Common myeloid progenitor, CD34-positive (primary cell): ENCODE measurements at places on chromosomes 5 and 9.

DNA sequence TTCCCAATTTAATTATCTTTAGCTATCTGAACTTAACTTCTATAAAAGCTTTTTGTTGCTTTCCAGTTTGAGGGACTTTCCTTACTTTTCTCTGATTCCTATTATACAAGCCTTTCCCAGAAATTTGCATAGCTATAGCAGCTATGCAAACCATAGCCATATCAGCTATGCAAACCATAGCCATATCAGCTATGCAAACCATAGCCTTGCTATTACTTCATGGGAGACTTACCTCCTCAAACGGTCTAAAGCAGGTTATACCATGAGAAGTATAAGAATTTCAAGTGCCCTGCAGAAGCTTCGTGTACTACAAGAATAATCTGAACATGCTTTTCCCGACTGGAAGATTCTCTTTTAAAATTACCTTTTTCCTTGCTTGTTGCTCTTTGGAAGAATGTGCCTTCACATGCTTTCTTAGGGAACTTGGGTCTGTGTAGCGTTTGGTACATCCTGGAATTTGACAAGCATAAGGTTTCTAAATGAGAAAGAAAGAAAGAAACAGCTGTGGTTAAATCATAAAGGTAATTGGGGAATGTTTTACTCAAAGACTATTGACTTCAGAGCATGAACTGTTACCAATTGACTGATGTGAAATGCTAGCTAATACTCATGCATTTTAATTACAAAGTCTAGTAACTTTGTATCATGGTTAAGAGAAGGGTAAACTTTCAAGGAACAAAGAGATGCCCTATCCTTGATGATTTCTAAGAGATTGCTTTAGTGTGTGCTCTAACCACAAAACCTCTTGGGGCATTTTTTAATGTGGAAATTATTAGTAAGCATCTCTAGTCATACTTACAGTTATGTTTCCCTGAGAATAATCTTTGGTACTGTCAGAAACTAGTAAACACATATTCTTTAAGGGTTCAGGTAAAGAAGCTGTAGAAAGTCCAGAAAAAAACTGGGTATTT is 367.6 kb downstream of the GLIS3 start:
- no peak for DNase-seq

GRCh38 chr9:116208417-116209232 is 55.0 kb downstream of the PAPPA start:
- DNase-seq: no peak

DNA sequence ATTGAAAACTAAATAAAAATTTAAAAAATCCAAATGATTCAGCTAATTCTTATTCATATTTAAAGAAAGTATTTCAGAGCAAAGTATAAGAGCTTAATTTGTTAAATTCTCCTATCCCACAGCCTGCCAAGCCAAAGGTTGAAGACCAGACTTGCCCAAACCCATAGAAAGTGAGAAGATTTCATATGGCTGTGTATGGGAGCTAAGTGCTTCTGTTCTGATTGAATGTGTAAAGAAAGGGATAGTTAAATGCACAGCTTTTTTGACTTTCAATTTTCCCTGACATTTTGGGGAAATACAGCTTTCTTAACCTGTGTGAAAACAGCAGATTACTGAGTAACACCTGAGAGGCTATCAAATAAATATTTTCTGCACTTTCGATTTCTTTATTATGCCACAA is 125.0 kb upstream of the MTAP start:
- DNase-seq: no peak

- no peak for DNase-seq
These were observed 10.7 kb upstream of the PTGR1 start for GRCh38 chr9:111610149-111610548.

DNA sequence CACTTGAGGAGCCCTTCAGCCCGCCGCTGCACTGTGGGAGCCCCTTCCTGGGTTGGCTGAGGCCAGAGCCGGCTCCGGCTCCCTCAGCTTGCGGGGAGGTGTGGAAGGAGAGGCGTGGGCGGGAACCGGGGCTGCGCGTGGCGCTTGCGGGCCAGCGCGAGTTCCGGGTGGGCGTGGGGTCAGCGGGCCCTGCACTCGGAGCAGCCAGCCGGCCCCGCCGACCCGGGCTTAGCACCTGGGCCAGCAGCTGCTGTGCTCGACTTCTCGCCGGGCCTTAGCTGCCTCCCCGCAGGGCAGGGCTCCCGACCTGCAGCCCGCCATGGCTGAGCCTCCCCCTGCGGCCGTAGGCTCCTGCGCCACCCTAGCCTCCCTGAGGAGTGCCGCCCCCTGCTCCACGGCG is 6.2 kb upstream of the SHB start:
- no peak for DNase-seq

- no peak for DNase-seq
These were observed 20.6 kb upstream of the AUH start for GRCh38 chr9:91382298-91382697.

GRCh38 chr5:14724633-14725032 is 60.1 kb downstream of the OTULIN start:
- DNase-seq: peak; percentile 82

- peak; percentile 28 for DNase-seq
These were observed 78.6 kb downstream of the AOPEP start for GRCh38 chr9:94805051-94805489.

GRCh38 chr5:6868575-6869215 is 155.5 kb downstream of the TENT4A start:
- DNase-seq: peak; percentile 45

DNA sequence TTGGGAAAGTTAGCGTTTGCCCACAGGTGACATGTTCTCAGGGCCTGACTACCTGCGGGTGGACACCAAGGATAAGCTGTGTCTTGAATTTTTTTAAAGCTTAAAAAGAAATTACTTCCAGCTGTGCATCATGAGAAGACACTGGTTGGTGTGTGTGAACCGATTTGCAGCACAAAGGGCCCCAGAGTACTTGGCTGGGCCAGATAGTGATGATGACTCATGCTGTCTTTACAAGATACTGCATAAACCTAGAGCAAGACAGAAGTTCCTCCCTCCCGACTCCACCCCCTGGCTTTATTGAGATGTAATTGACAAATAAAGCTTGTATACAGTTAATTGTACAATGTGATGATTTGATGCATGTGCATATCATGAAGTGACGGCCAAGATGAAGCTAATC is 212.8 kb downstream of the NXNL2 start:
- peak; percentile 44 for DNase-seq

- DNase-seq: no peak
These were observed 183.9 kb upstream of the DMAC1 start for GRCh38 chr9:7983490-7983889.

DNA sequence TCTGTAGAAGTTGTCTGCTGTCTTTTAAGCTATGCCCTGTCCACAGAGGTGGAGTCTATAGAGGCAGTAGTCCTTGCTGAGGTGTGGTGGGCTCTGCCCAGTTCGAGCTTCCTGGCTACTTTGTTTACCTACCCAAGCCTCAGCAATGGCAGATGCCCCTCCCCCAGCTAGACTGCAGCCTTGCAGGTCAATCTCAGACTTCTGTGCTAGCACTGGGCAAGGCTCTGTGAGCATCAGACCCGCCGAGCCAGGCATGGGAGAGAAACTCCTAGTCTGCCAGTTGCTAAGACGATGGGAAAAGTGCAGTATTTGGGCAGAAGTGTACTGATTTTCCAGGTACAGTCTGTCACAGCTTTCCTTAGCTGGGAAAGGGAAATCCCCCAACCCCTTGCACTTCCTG is 694.1 kb upstream of the CDH6 start:
- no peak for DNase-seq

DNA sequence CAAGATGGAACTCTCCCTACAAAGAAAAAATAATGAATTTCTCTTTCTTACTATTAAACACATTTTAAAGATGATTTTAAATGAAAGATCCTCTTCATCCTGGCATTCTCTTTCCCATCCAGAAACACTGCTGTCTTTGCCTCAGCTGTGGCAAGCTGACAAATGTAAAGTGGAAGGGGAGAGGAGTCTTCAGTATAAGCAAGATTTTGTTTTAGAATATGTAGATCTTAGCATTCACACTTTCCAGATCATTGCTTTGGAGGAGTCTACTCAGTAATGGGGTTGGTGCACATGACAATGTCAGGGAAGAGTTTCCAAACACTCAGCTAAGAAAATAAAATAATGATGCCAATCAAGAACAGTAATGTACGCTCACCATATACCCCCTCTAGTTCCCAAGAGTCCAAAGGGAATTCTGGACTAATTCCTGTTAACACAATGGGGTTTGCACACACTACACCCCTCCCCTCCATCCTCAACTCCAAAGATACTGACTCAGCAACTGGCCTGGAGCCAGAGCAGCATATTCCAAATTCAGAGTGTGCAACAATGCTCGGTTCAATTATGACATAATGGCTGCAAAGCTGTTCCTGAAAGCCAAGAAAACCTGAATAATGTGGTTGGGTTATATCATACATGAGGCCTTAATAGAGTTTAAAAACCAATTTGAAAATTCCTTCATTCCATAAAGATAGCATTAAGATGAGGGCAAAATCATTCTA is 4.6 kb downstream of the C5orf63 start:
- DNase-seq: no peak

- no peak for DNase-seq
These were observed 231.7 kb downstream of the ARHGAP26 start for GRCh38 chr5:143001764-143002351.

- DNase-seq: no peak
These were observed 36.4 kb downstream of the FSD1L start for GRCh38 chr9:105484226-105484625.

DNA sequence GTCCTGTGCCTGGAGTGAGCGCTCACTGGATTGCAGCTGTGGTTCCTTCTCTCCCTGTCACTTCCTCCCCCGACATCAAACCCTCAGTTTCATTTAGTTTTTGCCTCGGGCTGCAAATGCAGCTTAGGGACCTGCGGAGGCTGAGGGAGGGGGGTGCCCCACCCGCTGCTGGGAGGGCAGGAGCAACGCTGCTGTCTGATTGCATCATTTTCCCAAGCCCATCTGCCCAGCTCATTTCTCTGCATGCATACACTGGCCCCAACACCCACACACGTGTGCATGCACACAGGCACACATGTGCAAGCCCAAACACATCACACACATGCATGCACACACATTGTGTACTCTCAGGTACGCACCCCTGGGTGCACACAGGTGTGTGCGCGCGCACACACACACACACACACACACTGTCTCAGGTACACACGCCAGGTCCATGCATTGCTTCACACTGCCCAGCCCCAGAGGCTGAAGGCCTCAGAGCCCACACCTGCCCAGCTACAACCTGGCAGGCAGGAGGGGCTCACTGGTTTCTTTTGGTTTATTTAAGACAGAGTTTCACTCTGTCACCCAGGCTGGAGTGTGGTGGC is 3.4 kb downstream of the ASS1 start:
- no peak for DNase-seq

GRCh38 chr5:59496524-59497134 is 396.9 kb downstream of the PDE4D start:
- DNase-seq: peak; percentile 7

DNA sequence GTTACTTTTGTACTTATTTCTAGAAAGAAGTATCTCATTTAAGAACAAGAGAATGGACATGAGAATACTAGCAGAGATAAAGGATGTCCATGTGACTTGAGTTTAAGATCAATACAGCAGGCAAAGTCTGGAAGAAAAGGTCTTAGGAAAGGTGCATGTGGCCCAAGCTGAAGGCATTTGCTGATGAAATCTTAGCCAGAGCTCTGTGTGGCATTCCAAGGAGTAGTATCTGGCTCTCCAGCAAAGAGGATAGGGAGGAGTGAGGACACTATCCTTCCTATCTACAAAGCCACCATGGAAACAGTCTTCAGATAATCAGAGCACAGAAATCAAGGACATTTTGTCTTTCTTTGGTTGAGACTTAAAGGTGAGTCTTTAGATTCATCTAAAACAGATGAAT is 244.1 kb upstream of the RGMB start:
- DNase-seq: no peak

GRCh38 chr9:101269591-101270283 is 115.1 kb downstream of the BAAT start:
- DNase-seq: no peak

- DNase-seq: peak; percentile 15
These were observed 31.4 kb upstream of the PSD2 start for GRCh38 chr5:139763930-139764791.

DNA sequence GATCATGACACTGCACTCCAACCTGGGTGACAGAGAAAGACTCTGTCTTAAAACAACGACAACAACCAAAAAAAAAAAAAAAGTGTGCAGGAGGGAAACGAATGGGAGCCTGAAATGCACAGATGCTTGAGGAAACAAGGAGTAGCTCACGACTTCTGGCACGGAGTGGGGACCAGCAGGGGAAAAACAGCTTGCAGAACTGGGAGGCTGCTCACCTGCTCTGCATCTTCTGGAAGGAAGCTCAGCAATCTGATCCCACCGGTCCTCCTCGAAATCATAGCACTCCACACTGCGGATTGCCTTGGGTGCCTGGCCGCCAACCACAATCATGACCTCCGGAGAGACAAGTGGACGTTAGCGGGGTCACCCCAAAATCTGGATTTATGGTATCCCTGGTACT is 96.2 kb downstream of the KLHL3 start:
- DNase-seq: no peak

DNA sequence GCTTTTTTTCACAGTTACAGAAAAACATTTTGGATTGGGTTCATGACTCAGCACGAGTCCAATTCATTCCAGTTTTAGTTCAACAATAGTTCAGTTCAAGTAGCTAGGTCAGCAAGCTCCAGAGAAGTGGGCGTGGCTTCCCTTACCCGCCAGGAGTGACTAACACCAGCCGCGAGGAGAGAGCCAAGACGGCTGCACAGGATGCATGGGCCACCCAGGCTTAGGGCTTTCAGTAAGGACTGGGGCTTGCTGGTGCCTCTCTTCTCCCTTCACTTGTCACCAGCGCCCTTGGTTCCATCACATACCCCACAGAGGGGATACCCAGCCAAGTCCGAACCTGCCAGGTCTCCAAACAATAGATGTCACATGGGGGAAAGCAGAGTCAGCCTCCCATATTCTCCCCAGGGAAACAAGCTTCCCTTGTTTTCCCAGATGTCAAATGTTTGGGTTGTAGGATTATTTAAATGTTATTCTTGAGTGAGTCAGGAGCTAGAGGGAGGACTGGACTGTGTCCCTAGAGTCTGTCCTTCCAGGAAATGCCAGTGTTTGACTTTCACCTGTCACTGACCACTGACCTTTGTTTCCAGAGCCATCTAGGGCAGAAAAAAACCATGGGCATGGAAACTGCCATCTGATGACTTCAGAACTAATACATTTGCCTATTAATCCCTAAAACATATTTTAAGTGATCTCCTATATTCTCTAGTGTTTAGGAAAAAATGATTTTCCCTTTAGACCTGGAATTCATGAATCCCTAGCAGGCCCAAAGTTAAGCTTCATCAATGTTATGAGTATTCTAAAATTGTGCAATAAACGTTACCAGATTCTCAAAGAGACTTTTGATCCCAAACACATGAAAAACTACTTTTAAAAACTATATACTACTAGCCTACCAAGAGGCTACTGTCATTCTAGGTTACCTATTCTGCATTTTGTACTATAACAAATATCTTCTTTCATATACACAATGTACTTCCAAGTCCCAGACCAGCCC is 51.9 kb downstream of the NIPAL4 start:
- peak; percentile 58 for DNase-seq
